ENCODE measurements at places on chromosomes 4 and X.

GRCh38 chr4:168398589-168398988, 80.0 kb upstream of the DDX60 start:
- no peak for DNase-seq

- no peak for DNase-seq
These were observed 196.5 kb upstream of the FTHL17 start for GRCh38 chrX:31268359-31268758.

GRCh38 chr4:78129383-78130108, 72.4 kb downstream of the FRAS1 start:
- DNase-seq = no peak

- DNase-seq = no peak
These were observed 7.9 kb upstream of the EMCN start for GRCh38 chr4:100525686-100526085.

DNA sequence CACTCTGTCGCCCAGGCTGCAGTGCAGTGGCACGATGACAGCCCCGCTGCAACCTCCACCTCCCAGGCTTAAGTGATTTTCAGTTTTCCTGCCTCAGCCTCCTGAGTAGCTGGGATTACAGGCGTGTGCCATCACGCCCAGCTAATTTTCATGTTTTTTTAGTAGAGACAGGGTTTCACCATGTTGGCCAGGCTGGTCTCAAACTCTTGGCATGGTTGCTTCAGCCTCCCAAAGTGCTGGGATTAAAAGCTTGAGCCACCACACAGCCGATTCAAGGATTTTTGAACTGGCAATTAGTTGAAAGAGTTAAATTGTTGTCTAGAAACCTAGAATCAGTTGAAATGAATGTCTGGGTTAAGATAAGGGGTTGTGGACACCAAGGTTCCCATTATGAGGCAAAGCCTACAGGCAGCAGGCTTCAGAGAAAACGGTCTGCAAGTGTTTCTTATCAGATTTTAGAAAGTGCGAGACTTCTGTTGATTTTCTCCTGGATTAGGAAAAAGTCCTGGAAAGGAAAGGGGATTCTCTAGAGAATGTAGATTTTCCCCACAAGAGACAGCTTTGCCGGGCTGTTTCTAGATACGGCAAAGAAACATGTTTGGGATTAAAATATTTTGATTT, 8.3 kb upstream of the CCNI start:
- no peak for DNase-seq

DNA sequence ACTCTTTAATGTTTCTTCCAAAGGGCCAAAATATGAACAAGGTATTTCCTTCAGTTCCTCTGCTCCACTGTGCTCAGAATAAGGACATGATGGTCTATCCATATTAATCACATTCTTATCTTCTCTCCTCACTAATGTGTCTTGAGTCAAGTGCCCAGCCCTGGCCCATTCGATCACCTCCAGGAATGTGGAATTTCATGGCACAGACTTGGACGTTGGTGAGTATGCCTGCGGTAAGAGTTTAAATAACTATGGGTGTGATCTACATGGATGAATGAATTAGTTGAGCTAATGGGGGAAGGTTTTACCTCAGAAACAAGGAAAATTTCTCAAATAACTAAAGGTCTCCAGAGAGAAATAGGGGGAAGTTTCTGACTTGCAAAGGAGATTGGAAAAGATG, 174.0 kb downstream of the NPFFR2 start:
- no peak for DNase-seq

DNA sequence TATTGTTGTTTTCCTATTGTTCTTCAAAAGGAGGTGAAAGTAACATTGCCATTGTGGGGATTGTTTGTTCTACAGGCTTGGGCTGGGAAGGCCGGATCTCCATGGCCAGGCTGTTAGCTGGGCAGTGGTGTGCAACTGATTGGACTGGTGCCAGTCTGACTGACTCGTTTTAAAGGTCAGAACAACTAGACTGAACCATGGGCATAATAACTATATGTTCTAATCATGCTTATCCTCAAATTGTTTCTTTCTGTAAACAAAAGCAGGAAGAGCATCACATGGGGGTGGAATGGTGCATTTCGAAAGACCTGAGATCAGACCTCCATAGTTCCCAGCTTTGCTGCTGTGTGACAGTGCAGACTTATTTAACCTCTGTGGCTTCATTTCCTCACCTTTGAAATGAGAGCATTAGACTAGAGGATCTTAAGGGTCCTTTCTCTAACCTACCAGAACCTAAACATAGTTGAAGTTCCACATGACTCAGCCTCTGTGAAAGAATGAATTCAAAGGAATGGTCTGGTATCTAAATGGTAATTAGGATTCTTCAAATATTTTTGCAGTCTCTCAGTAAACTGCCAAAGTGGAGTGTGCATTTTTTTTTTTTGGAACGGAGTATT, 66.7 kb upstream of the PGRMC2 start:
- DNase-seq = no peak

DNA sequence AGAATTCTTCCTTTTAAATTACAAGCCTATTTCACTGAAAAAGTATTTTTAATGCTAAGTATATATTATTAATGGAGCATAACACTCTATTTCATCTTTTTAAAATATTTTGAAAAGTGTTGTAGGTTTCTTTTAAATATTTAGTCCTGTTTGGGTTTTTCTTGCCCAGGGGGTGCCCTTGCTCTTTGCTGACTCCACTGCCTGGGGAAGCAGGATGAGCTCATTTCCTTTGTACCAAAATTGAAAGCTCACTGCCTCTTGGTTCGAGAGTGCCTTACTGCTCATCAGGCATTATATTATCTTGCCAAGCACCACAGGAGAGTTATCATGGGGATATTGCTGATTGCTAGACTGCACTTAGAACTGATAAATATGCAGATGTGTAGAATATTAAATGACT, 819.2 kb downstream of the PCDH18 start:
- no peak for DNase-seq

- no peak for DNase-seq
These were observed 17.7 kb downstream of the MND1 start for GRCh38 chr4:153362184-153362583.

DNA sequence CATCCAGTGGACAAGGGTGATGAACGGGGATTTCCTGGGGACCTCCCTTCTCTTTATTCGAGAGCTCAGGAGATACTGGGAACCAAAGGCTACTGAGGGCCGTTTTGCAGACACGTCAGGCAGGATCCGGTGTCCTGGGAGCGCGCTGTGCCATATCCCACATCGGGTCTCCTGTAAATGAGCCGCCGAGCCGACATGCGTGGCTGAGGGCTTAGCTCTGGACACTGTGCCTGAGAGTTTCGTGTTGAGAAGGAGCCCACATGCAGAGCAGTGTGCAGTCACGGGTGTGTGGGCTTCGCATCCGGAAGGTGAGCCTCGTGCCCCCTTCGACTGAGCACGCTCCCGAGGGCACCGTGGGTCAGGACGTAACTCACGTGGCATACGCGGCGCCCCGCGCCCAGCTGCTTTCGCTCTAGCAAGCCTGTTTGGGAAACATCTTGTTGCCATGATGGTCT, 28.5 kb upstream of the HGFAC start:
- no peak for DNase-seq

DNA sequence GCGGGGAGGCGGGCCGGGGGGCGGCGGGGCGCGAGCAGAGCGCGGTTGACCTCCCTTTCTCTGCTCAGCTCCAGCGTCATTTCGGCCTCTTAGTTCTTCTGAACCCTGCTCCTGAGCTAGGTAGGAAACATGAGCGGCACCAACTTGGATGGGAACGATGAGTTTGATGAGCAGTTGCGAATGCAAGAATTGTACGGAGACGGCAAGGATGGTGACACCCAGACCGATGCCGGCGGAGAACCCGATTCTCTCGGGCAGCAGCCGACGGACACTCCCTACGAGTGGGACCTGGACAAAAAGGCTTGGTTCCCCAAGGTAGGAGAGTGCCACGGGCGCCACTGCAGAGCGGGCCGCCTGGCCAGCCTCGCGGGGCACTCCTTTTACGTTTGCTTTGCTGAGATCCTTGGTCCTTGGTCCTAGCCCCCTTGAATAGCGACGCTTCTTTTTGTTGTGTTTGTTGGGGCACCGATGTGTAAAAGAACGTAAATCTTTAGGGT, at the start of gene HTATSF1:
TSS of gene HTATSF1 (plus strand) at position 37 of the 497 bp plus-strand sequence. CDS start at position 130, 93 bp downstream.
- no peak for DNase-seq

GRCh38 chr4:40190019-40190418, 6.8 kb upstream of the RHOH start:
- DNase-seq = no peak

DNA sequence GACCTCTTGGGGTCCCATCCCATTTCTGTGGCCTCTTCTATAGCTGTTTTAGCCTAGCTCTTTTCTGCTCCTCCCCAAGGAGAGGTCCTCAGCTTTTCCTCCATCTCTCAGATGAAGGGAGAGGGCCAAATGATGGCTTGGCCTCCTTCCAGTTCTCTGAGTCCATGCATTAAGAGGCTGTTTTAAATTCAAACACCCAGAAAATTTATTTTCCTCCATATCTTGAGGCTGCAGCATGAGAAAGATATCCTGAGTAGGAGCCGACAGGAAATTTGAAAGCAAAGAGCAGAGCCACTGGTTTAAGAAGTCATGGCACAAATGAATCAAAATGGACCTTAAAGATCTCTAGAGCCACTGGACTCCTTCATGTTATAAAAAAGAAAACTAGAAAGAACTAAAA, 558.8 kb downstream of the MID1IP1 start:
- no peak for DNase-seq

DNA sequence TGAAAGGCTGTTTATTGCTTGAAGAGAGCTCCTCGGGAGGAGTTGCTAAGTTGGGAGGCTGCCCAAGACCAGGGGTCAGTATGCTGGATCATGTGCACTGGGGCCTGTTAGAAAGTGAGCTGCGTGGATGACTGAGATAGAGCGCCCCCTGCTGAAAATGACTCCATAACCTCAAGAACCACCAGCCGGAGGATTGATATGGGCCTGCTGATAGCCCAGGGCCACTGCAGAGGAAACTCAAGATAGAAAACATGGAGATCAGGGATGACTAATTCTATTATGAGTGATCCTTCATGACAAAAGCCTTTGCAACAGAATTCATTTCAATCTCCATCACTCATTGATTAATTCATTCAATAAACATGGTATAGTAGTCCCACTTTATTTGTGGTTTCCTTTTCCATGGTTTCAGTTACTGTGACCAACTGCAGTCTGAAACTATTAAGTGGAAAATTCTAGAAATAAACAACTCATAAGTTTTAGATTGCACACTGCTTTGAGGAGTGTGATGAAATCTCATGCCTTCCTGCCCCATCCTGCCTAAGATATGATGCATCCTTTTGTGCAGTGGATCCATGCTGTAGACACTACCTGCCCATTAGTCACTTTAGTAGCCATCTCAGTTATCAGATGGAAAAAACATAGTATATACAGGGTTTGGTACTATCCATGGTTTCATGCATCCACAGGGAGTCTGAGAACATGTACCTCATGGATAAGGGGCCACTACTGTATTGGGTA, 126.7 kb upstream of the MBNL3 start:
- peak; percentile 4 for DNase-seq
